ENCODE measurements at places on chromosomes 12 and 14. TPM values are rescaled to one million over a fixed set of nuclear protein-coding genes. Genes with fewer than 3 reads are reported as not detected.

TOMM20L gene
- total RNA-seq: not detected

GSC gene
- not detected for total RNA-seq

CMA1 gene
- total RNA-seq: not detected

FAM234B gene
- total RNA-seq: 3.0 TPM

ARHGAP9 gene
- total RNA-seq: 370 TPM

IKBIP gene
- 0.56 TPM for total RNA-seq

DNA sequence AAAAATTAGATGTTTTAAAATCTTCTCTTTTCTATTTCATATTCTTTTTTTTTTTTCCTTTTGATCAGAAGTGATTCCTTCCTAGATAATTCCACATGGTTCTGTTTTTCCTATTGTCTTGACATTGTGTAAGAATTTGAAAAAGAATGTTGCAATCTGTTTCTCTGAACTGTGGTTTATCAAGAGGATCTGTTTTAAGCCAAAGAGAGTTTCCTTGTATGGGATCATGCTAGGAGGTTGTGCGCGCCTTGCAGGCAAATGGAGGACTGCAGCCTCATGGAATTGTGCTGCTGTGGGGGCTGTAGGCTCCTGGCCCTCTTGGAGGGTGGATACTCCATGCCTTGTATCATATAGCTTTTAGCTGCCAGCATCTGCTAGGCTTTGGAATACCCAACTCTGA, 43.3 kb upstream of the MBIP start:
- no peaks in the 10 kb centered on the region for H3K4me1 ChIP-seq
- H3K4me3 ChIP-seq: no peak overlapping the region
- no peak overlapping the region for H3K27ac ChIP-seq
- H3K36me3 ChIP-seq: no peaks in the 10 kb centered on the region
- no peak for DNase-seq

DNA sequence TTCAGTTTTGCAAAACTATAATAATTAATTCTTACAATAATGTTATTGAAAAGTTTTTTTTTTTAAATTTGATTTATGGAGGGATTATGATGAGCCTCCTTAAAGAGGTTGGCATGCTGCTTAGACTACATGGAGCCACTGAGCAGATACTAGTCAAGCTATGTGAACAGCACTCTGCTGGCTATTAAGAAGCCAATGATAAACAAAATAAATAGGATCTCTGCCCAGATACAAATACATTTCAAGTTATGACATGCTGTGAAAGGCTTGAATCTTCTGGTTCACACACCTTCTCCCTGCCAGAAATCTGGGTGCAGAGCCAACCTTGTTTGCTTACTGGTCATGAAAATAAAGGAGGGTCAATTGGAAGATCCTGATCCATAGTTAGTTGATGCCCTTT, 107.4 kb upstream of the NAV3 start:
- no peaks in the 10 kb centered on the region for H3K36me3 ChIP-seq
- H3K4me1 ChIP-seq: no peaks in the 10 kb centered on the region
- H3K27ac ChIP-seq: no peak overlapping the region
- H3K4me3 ChIP-seq: no peak overlapping the region

GRCh38 chr14:103121121-103121845, 2.0 kb upstream of the TNFAIP2 start:
- H3K36me3 ChIP-seq: no peaks in the 10 kb centered on the region
- H3K27ac ChIP-seq: no peak overlapping the region
- H3K27me3 ChIP-seq: peaks cover 41% of the 10 kb centered on the region
- H3K4me1 ChIP-seq: peaks cover 37% of the 10 kb centered on the region
- DNase-seq: peak; percentile 48

DNA sequence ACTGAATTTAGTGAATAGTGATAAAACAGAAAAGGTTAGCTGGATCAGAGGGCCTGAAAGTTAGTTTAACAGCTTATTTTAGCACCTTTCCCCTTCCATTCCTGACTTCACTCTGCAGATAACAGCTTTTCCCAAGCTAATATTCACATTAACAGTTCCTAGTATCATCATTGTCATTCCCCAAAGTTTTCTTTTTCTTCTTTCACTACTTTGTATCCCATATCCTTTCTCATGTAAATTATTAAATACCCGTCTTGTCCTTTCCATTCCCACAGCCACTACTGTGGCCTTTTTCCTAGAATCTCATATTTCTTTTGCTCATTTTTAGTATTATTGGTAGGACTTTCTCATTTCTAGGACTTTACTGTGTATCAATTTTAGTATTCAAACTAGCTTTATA, 70.5 kb downstream of the SCFD1 start:
- no peak overlapping the region for H3K27ac ChIP-seq
- no peak for DNase-seq
- H3K4me1 ChIP-seq: no peaks in the 10 kb centered on the region
- no peaks in the 10 kb centered on the region for H3K27me3 ChIP-seq
- H3K36me3 ChIP-seq: peaks cover 39% of the 10 kb centered on the region

- no peaks in the 10 kb centered on the region for H3K36me3 ChIP-seq
- H3K27ac ChIP-seq: no peak overlapping the region
- no peaks in the 10 kb centered on the region for H3K27me3 ChIP-seq
- DNase-seq: no peak
- no peak overlapping the region for H3K4me3 ChIP-seq
Measured at GRCh38 chr12:94618995-94619695, 31.2 kb downstream of the TMCC3 start.

GRCh38 chr14:89327771-89328212, 89.2 kb downstream of the FOXN3 start:
- H3K36me3 ChIP-seq: peaks cover 14% of the 10 kb centered on the region
- H3K4me1 ChIP-seq: peaks cover 26% of the 10 kb centered on the region
- H3K27ac ChIP-seq: no peak overlapping the region

- H3K4me3 ChIP-seq: no peak overlapping the region
- H3K4me1 ChIP-seq: no peaks in the 10 kb centered on the region
- DNase-seq: no peak
- no peaks in the 10 kb centered on the region for H3K36me3 ChIP-seq
- no peak overlapping the region for H3K27ac ChIP-seq
Measured at GRCh38 chr12:22255097-22255496, 79.4 kb downstream of the ST8SIA1 start.

DNA sequence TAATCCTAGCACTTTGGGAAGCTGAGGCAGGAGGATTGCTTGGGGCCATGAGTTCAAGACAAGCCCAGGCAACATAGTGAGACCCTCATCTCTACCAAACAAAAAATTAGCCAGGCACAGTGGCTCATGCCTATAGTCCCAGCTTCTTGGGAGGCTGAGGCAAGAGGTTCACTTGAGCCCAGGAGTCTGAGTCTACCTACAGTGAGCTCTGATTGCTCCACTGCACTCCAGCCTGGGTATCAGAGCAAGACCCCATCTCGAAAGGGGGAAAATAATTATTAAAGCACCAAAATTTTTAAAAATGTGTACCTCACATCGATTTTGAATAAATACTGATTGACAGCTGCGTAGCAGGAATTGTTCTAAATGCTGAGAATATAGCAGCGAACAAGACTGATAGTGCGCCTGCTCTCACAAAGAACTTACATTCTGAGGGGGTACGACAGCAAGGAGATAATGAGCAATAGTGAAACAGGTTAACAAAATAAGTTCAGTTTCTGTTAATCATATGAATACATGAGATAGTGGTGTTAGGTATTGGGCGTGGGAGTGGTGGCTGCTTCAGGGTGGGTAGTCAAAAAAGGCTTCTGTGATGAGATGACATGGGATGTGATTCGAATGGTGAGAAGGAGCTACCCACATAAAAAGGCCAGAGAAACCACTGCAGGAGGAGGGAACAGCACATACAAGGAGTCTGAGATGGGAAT, 19.6 kb downstream of the HCFC2 start:
- H3K27ac ChIP-seq: no peak overlapping the region
- H3K36me3 ChIP-seq: peaks cover 68% of the 10 kb centered on the region
- DNase-seq: no peak
- H3K27me3 ChIP-seq: no peaks in the 10 kb centered on the region
- no peaks in the 10 kb centered on the region for H3K4me1 ChIP-seq
- H3K4me3 ChIP-seq: no peak overlapping the region

GRCh38 chr14:35992816-35993683, 166.9 kb downstream of the BRMS1L start:
- DNase-seq: no peak
- H3K4me3 ChIP-seq: no peak overlapping the region
- H3K27ac ChIP-seq: no peak overlapping the region
- H3K27me3 ChIP-seq: no peaks in the 10 kb centered on the region

DNA sequence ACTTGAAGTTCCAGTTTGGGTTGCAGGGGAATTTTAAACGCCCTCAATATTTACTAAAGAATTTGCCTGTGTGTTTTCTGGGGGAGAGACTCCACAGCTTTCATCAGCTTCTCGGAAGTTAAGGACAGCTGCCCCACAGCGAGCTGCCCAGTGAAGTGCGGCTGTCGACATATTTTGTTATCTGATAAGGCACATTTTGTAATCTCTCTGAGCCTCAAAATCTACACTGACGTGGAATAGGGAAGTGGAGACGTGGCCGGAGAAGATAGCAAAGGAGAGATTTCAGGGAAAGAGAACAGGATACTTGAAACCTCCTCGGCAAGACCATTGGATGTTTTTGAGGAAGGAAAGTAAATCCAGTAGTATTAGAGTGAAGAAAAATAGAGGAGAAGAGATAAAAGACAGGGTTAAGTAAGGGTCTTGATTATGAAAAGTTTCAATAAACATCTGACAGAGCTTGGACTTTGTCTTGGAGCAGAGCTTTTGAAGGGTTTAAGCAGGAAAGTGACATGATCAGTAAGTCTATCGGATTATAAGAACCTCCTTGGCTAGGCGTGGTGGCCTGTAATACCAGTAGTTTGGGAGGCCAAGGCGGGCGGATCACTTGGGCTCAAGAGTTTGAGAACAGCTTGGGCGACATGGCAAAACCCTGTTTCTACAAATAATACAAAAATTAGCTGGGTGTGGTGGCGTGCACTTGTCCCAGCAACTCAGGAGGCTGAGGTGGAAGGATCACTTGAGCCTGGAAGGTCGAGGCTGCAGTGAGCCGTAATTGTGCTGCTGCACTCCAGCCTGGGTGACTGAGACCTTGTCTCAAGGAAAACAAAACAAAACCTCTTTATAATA, 1.1 kb downstream of the POLR3B start:
- no peaks in the 10 kb centered on the region for H3K27me3 ChIP-seq
- H3K4me3 ChIP-seq: peak overlapping the region; percentile 66
- H3K4me1 ChIP-seq: peaks cover 12% of the 10 kb centered on the region
- no peaks in the 10 kb centered on the region for H3K36me3 ChIP-seq
- DNase-seq: no peak
- H3K27ac ChIP-seq: peak overlapping the region; percentile 64

GRCh38 chr12:47725091-47725772, at the start of gene ENDOU:
Gene ENDOU (minus strand): TSS chr12:47725490. CDS start chr12:47725413, 77 bp downstream.
- H3K36me3 ChIP-seq: no peaks in the 10 kb centered on the region
- no peaks in the 10 kb centered on the region for H3K27me3 ChIP-seq
- H3K4me1 ChIP-seq: peaks cover 6% of the 10 kb centered on the region
- no peak for DNase-seq
- H3K4me3 ChIP-seq: no peak within 1 kb of the TSS
- H3K27ac ChIP-seq: no peak within 1 kb of the TSS

- H3K36me3 ChIP-seq: no peaks in the 10 kb centered on the region
- peaks cover 47% of the 10 kb centered on the region for H3K4me1 ChIP-seq
- no peak for DNase-seq
- no peak overlapping the region for H3K27ac ChIP-seq
- H3K4me3 ChIP-seq: no peak overlapping the region
Measured at GRCh38 chr14:75298187-75298965, 19.7 kb downstream of the FOS start.

GRCh38 chr12:29700761-29701481, 82.8 kb downstream of the TMTC1 start:
- no peak overlapping the region for H3K27ac ChIP-seq
- no peak for DNase-seq
- no peaks in the 10 kb centered on the region for H3K27me3 ChIP-seq
- H3K36me3 ChIP-seq: no peaks in the 10 kb centered on the region

GRCh38 chr12:5204271-5204670, 160.6 kb downstream of the KCNA5 start:
- no peak overlapping the region for H3K4me3 ChIP-seq
- no peaks in the 10 kb centered on the region for H3K36me3 ChIP-seq
- peaks cover 12% of the 10 kb centered on the region for H3K27me3 ChIP-seq
- no peaks in the 10 kb centered on the region for H3K4me1 ChIP-seq
- no peak overlapping the region for H3K27ac ChIP-seq
- no peak for DNase-seq

DNA sequence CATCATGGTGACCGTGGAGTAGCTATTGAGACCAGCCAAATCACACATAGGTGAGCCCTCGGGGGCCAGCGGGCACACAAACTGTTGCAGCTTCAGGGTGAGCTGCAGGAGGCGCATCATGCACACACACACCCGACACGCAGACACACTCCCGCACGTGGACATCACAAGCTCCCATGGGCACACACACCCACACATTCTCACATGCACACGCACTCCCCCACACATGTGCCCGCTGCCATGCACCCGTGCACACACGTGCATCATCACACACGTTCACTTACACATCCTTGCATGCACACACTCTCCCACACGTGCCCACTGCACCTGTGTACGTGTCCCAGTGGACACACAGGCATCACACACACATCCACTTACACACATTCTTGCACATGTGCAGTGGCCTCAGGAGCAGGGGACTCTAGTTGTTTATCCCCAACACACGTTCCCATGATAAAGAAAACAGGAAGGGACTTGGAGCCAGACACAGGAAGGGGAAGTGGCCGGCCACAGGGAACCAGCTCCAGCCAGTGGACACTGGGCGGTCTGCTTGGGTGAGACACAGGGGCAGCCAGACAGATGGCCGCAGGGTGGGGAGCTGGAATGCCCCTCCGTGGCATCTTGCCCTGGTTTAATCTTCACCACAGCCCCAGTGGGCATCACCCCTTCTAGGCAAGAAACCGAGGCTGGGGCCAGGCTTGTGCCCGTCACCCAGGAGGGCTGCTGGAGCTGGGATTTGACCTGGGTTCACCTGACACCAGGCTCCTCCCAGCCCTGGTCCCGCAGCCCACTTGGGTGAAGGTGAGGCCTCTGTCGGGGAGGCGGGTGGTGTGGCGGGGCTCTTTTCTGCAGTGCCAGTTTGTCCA, 49.7 kb downstream of the CYP46A1 start:
- peaks cover 49% of the 10 kb centered on the region for H3K27me3 ChIP-seq
- no peak overlapping the region for H3K27ac ChIP-seq
- H3K36me3 ChIP-seq: no peaks in the 10 kb centered on the region
- H3K4me1 ChIP-seq: peaks cover 4% of the 10 kb centered on the region
- H3K4me3 ChIP-seq: no peak overlapping the region
- DNase-seq: peak; percentile 8

DNA sequence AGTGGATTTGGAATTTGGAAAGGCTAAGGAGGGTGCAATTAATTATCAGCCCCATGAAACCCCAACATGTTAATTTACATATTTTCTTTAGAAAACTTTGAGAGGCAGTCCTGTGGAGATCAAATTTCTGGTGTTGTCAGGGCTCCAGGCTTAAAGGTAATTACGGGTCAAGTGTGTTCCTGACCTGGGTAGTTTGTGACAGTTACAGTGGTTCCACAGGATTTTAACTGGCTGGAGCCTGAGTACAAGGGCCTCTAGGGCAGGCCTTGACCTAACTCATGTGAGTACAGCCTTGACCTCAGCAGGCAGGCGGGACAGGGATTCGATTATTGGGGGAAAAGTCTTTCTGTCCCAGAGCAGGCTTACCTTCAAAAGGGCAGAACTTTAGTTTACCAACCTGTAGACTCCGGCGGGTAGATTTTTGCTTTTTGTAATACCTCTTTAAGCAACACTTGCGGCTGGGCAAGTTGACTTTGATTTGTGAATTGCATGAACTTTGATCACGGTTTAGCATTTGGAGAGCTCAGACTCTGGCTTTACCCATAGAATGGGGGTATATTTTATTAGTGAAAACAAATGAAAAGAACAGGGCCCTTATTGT, 8.4 kb upstream of the PPTC7 start:
- DNase-seq: no peak
- H3K27ac ChIP-seq: peak overlapping the region; percentile 68

- no peaks in the 10 kb centered on the region for H3K4me1 ChIP-seq
- H3K36me3 ChIP-seq: no peaks in the 10 kb centered on the region
- H3K27me3 ChIP-seq: no peaks in the 10 kb centered on the region
- DNase-seq: no peak
- H3K4me3 ChIP-seq: no peak overlapping the region
Measured at GRCh38 chr12:10082117-10082874, 16.5 kb downstream of the CLEC1A start.
